Stimulated activated CD8-positive, alpha-beta memory T cell treated with anti-CD3 and anti-CD28 coated beads, Interleukin-4, amount 100 ng/mL, for 1 hour (primary cell): ENCODE measurements at places on chromosomes 3 and 15.

- DNase-seq: no peak
Observed at GRCh38 chr3:15497964-15498363, 23.5 kb downstream of the COLQ start.

DNA sequence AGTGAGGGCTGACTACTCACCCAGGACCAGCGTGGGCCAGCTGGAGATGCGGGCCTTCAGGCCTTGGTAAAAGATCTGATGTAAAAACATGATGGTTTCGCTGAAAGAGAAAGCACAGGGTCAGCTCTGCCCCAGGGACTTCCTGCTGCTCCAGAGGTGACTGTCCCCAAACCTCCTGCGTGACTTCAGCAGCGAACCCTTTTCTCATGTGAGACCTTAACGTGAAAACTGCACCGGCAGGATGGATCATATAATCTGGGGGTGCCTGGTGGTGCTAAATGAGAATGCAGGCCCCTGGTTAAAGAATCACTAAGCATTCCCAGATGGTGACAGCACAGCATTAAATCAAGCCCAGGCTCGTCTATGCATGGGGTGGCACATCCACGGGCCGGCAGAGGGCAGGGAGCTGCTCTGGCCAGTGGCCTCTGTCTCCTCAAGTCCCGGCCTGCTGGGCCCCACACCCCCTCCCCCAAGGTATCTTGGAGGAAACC is 55.4 kb downstream of the RASGRF1 start:
- DNase-seq: no peak

DNA sequence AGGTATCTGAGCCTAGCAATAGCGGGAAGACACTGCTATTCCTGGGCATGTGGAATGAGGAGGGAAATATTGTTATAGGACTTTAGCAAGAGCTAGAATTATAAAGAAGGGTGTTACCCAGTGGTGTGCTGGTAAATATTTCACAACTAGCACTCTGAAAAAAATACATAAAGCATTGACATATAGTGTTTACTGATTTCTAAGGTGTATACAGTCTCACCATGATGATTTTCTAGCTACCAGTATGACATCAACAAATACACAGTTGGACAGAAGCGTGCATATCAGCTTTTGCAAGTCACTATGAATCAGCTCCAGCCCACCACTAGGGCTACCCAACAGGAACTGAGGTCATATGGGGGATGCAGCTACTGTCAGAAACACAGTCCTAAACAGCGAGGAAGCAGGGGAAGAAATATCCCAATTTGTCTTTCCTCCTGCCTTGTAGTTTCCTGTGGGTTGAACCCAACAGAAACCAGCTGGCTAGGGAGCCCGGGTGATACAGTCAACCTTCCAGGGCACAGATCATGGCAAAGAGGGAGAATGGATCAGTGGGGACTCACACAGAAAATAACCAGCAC is 39.6 kb downstream of the HGD start:
- DNase-seq: no peak

DNA sequence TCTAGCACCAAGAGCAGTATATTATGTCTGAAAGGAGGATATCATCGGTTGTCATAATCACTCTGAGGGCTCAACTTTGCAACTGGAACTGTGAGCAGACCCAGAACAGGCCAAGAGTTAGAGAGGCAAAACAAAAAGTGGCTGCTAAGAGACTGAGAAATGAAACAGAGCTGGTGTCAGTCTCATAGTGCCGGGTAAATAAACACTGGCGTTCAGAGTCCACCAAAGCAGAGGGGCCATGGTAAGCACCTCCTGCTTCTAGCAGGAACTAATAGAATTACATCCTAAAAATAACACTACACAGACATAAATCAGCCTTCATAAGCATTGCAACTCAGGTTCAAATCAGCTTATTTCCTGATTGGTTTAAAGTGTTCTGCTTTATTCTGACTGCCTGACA is 10.3 kb upstream of the IL12A start:
- DNase-seq: no peak

DNA sequence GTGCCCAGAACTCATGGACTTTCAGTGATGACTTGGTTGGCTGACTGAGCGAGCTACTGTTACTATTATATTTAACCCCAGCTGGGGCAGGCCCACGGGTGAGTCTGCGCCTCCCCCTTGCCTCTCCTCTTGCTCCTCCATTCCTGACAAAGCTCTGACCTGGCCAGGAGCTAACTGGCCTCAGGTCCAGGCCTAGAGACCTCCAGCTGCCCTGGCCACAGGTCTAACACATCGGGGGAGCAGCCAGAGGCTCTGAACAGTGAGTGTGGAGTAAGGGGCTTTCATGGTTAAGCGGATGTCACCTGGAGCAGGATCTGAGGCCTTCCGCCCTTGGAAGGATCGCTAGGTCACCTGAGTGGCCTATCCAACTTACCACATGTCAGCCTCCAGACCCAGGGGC is 96.3 kb upstream of the HERC1 start:
- no peak for DNase-seq

GRCh38 chr3:63764511-63764910 is 54.6 kb upstream of the C3orf49 start:
- no peak for DNase-seq

DNA sequence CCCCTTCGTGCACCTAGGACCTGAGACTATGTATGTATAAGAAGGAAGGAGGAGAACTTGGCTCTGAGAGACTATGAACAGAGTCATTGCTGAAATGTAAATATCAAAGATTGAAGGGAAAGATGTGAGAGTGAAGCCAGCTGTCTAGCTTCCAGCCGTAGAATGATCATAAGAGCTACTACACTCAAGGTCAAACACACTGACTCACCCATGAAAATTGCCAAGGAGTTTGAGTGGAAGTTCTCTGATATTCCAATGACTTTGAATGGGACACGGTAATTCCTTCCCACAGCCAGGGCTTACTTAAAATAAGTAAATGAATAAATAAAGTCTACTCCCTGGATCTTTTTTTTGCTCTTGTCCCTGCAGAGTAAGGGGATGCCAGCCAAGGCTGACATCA is 398.9 kb upstream of the TPRG1 start:
- no peak for DNase-seq

GRCh38 chr3:143000528-143000927 is 842 bp upstream of the U2SURP start:
- DNase-seq: no peak

DNA sequence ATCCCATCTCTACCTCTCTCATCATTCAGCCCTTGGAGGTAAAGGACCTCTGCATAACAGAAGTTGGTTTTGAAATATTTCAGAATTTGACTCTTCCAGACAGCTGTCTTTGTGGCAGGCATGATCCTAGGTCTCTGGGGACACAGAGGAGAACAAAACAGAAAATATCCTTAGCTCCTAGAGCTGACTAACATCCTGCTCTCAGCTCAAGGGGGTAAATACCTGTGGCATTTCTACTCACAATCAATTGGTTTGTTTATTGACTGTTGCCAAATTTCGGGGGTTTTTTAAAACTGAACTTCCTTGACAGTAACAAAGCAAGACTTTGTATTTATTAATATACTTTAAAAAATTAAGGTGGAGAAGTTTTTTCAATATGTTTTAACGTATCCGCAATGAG is 78.8 kb downstream of the EOMES start:
- no peak for DNase-seq

DNA sequence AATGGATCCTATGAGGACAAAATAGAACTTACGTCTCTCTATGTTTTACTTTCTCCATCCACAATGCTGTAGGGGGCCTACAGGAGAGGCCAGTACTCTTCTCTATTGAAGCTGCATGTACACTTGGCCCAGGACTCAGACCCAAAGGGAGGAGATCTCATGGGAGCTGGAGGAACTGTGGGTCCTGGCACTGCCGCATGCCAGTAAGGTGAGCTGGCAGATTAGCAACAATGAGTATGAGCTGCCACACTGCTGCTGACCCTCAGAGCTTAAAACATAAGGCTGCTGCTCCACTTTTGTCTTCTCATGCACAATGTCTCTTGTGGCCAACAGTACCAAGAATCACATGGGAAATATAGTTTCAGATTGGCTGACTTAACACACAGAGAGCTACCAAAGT is 57.8 kb upstream of the TBC1D5 start:
- DNase-seq: no peak

DNA sequence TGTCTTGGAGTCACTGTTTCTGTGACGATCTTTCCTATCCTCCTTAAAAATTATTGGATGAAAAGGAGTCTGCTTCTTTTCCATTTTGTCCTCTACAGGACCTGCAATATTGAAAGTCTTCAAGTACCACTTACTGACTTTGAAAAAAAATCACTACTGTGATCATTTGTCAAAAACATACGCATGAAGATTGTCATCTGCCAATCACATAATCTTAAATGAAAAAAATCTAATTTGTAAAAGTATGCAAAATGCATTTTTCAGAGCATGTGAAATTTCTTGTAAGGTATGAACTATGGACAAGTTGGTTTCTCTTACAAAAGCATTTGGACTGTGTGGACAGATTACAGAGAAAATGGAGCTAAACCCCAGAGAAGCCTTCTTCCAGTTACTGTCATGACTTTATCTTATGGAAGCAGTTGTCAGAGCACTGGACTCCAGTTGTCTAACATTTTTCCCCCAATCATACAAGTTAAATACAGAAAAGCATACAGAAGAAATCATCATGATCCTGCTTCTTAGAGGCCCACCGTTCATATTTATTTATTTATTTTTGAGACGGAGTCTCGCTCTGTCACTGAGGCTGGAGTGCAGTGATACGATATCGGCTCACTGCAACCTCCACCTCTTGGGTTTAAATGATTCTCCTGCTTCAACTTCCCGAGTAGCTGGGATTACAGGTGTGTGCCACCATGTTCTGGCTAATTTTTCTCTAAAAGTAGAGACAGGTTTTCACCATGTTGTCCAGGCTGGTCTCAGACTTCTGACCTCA is 3.4 kb upstream of the PXK start:
- DNase-seq: no peak

- no peak for DNase-seq
Observed at GRCh38 chr15:40991355-40991754, 38.1 kb downstream of the CHAC1 start.

- no peak for DNase-seq
Observed at GRCh38 chr3:173826901-173827609, 429.5 kb downstream of the NLGN1 start.

GRCh38 chr3:46194868-46195553 is 13.1 kb downstream of the CCR1 start:
- DNase-seq: no peak

- no peak for DNase-seq
Observed at GRCh38 chr3:157832588-157832987, 273.6 kb downstream of the SHOX2 start.

DNA sequence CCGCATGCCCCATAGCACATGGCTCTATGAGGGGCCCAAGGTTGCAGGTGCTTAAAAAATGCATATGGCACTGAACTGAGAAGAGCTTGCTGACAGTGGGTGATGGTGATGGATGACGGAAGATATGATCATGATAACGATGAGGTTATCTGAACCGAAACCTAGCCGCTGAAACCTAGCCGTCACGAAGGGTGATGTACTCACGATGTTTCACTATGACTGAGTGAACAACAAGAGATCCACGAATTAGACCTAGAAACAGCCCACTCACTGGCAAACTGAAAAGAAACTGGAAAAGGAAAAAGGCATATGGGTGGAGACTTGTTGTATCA is 57.6 kb upstream of the BCL6 start:
- no peak for DNase-seq

- DNase-seq: no peak
Observed at GRCh38 chr3:31240013-31240412, 292.7 kb upstream of the STT3B start.

DNA sequence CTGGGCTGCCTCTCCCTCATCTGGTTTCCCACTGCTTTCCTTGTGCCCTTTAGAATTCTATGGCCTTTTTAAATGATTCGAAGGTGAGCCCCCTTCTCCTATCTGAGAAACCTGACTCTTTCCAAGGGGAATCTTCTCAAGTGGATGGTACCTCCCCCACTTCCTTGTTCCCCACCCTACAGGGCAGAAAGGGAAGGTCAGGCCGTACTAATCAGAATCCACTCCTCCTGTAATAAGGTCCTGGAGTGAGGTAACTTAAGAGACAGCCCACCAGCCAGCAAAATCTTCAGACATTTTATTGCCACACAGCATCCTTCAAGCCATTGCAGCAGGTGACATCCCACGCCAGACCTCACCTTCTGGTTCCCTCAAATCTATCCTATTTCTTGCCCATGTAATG is 84.5 kb downstream of the MINAR1 start:
- DNase-seq: no peak

GRCh38 chr3:49930168-49930690 is 618 bp upstream of the MON1A start:
- DNase-seq: no peak

GRCh38 chr15:63476229-63476632 is 28.2 kb upstream of the USP3 start:
- DNase-seq: no peak

DNA sequence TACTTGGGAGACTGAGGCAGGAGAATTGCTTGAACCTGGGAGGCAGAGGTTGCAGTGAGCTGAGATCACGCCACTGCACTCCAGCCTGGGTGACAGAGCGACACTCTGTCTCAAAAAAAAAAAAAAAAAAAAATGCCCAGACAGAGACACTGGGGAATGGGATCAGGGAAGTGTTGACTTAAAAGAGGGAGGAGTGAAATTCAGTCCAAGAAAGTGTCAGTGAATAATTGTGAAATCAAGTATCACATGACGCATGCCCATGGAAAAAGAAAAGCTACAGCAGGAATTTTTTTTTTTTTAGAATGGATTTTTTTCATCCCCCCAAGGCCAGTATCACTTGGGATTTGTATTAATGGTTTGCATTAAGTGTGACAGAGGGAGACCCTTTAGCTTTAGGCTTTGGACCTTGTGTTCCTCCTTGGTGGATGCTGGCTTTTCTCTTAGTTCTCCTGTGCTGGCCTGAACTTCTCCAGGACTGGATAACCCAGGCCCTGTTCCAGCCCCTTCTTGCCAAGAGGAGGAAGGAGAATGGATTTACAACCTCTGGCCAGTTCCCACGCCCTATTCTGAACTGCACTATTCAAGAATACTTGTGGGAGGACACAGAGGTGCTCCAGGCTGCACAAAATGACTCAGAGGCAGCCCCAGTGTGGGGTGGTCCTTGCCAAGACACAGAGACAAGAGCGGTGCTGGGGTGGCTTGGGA is 36.7 kb upstream of the ZNF774 start:
- no peak for DNase-seq

- DNase-seq: no peak
Observed at GRCh38 chr3:108133858-108134554, 43.2 kb upstream of the CD47 start.

DNA sequence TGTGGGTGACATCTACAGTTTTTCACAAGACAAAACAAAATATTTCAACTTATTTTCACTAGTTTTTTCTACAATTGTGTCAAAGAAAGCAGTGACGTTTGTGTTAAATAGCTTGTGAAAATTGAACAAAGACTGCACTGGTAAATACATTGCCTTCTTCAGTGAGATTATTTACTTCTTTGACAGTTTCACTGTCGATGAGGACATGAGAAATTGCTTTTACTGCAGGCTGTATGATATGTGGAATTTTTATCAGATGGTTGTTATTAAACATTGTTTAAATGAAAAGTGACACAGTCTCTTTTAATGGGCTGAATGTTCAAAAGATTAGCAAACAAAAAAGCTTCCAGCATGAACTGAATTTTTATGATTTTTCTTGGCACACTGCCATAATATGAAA is 773.9 kb upstream of the CADM2 start:
- DNase-seq: no peak
